ENCODE measurements at places on chromosomes 7 and 10.

DNA sequence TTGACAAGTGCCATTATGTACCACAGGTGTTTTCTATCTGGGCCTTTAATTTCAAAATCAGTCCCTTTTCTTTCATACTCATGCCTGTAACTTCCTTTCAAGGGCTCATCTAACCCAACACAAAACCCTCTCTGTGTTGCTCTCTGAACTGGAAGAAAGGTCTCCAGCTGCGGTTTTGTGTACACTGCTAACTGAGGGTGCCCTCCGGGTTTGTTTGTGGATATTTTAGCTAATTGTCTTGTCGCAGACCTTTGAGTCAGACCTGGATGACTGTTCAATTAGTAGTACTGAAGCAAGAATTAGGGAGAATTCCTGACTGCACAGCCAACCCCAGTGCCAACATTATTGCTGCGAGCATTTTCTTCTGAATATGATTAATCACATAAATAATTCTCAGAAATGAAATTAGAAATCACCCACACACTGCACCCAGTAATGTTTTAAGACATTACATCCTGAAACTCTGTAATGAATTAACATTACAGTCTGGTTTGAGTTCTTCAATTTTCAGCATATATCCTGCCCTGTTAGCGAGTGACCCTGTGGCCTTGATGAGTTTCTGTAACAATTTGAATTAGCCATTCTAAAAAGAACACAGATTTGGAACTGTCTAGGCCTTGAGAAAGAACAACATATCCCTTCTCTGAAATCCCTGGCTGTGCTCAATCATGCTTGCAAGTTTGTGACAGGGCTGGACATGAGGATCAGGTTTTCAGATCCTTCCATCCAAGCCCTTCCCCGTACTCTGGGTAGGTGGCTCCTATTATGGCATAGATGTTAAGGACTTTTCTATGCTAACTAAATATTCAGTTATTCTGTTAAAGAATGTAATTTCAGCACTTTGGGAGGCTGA lies 460.1 kb downstream of the PLXDC2 start:
- no peak for DNase-seq

GRCh38 chr10:114372995-114373394 lies 31.3 kb downstream of the AFAP1L2 start:
- DNase-seq, result no peak

GRCh38 chr7:34946486-34946885 lies 90.8 kb downstream of the DPY19L1 start:
- DNase-seq, result no peak

DNA sequence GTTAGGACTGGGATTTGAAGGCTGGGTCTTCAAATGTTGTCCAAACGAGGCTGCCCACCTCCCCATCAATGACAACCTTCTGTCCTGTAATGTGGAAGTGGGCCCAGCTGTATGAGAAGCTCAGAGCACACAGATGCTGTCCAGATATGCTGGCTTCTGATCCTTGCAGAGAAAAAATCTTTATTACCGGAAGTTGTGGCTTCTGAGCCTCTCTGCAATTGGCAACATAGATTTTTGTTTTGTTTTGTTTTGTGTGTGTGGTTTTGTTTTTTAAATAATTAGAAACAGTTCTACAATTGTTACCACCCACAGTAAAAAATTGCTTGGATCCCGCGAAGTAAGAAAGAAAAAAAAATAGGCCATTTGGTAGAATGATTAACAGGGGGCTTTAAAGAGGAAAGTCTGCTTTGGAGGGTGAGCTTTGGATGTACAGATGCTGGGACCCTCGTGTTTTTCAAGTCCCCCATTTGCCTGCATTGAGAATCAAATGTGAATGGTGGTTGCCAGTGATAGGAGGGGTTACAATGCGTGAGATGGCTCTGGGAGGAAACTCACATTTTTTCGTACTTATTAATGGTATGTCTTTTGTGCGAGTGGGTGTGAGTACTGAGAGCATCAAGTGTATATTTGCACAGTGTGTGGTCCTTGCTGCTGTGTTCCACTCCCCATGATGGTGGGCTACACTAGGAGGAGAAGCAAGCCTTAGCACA lies 153.2 kb downstream of the TCF7L2 start:
- DNase-seq, result no peak

DNA sequence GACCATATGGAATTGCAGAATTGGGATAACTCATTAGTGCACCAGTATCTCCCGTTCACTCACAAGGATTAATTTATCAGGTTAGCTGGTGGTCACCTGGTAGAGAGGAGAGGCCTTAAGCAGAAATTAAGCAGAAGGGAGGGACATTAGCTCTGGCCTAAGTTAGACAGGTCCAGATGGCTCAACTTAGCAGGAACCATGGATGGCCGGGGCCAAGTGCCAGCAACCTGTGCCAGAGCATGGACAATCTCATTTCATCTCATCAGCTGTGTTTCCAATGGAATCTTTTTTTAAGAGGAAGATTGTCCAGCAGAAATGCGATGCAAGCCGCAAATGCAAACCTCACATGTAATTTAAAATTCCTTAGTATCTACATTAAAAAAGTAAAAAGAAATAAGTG lies 82.2 kb downstream of the JCAD start:
- DNase-seq, result no peak

DNA sequence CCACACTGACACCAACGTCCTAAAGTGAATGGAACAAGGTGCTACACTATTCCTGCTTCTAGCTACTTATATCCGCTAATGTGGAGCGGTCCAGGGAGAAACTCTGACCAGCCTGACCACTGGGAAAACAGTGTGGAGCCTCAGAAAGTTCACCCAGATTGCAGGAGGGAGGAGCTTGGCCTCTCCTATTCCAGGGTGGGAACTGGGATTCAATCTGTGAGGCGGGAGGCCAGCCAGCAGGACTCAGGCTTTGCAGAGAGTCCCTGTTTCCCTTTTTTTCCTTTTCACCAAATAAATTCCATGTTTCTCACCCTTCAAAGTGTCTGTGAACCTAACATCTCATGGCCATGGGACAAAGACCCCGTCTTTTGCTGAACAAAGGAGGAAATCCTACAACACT lies 86.4 kb upstream of the SEMA3C start:
- DNase-seq, result no peak

- DNase-seq, result no peak
These were observed at the start of gene ZNF716 for GRCh38 chr7:57449904-57450303. ZNF716 (plus strand) TSS chr7:57450177; CDS start chr7:57450289, 112 bp downstream.

DNA sequence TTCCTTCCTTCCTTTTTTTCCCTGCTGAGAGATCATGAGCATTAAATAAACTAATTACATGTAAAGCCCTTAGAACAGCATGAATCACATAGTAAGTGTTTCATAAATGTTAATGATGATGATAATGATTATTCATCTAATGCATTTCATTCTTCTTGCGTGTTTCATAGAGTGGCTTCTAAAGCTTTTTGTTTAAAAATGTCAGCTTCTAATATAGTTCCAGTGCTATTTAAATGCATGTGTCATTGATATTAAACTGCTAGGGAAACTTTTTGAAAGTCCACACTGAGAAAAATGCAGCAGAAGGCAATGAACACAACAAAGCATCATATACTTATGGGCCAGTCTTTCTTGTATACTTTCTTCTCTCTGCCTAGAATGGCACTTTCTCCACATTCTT lies 894.8 kb downstream of the REEP3 start:
- no peak for DNase-seq

GRCh38 chr7:48252995-48253394 lies 81.7 kb downstream of the ABCA13 start:
- DNase-seq, result no peak

DNA sequence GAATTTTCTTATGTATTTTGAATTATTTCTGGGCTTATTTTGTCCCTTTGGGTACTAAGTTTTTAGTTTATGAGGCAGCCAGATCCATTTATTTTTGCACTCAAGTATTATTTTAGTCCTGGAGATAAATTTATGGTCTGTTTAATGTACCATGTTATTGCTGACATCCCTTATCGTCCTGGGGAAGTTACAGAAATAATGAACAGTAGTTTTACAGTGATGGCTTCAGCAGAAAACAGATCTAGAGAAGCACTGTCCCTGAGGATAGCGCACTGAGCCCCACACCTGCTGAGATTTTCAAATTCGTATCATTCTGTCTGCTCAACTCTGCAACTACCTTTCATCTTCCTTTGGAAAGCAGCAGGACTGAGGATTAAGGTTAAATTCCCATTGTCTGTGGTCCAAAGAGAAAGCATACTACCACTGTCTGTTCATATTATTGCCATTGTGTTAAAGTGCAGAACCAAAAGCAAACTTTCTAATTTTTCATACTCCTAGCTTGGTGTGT lies 168.3 kb downstream of the SNX13 start:
- no peak for DNase-seq
